ENCODE measurements at places on chromosomes 6 and 20.

DNA sequence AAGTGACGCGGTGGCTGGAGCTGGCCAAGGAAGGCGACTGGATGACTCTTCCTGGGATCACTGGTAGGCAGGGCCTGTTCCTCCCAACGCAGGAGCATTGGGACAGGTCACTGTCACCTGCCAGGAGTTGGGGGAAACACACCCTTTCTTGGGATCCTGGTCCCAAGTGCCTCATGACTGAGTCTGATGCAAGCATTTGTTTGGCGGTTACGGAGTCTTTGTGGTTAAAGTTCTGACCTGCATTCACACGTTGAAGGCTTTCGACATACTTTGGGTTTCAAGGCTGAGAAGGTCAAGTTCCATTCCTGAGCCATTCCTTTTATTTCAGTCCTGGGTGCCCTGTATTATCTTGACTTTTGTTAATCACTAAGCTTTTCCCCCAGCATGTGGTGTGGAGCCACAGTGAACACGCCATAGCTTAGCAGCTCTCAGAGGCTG is 6.0 kb downstream of the PNLDC1 start:
- peak; percentile 83 for DNase-seq

DNA sequence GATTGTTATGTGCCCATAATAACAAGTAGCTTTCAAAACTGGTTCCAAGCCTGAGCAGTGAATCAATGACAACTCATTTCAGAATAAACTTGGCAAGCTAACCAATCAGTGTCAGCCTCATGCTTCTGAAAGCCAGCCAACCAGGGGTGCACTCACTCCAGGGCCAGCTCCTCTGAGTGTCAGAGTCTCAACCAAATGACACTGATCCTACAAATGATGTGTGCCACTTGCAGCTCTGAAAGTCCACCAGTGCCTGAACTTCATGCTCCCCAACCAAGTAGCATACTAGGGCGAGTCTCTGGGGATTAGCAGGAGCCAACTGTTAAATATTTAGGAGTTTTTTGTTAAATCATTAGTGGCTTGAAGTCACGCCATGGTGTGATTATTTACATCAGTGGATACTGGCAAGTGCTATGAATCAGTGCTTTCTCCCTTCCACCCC is 4.5 kb downstream of the IYD start:
- DNase-seq = no peak

DNA sequence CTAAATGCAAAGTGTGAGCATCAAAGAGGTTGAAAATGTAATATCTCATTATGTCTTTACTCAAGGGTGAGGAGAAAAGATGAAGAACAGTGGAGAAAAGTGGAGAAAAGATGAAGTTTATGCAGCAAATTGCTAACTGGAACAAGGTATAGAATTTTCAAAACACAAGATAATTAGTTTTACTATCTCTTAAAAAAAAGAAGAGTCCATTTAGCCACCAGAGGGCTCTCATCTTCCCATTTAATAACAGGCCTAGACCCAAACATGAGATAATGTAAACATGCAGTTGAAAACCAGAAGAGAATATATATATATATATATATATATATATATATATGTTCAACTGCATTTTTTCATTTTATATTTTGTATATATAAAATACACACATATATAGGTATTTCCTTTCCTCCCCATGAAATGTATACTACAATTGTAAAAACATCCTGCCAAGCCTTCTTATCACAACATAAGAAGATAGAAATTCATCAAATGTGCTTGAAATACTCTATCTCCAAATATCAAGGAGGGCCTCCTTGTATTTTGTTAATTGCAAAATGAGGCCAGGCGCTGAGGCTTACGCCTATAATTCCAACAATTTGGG is 78.4 kb downstream of the ADTRP start:
- DNase-seq = peak; percentile 72

DNA sequence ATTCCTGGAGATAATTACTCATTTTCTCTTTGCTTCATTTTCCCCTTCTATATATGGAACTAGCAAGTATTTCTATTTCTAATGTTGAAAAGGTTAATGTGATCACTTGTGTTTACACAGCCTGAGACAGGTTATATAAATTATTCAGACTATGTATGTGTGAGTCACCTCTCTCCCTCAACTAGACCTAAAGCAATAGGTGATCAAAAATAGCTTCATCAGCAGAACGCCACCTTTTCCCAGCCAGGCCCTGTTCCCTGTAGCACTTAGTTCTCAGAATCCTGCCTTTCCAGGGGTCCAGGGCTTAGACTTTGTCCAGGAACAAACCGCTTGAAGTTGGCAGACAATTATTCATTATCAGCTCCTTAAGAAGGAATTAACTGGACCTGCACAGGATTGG is 125.3 kb upstream of the EXOC2 start:
- DNase-seq = no peak

DNA sequence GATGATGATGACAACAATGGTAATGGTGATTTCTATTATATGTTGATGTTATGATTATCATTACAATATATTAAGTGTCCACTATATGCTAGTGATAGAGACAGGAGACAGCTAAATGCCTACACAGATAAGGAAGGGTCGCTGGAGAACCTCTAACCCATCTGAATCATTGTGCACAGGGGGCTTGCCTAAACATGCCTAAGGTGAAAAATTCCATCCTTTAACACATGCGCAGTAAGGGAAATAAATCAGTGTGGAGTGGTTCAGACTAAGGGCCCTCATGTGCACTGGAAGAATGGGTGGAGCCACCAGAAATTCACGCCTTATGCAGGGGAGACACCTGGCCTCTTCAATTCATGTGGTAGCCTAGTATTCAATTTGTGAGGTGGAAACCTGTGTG is 120.4 kb downstream of the TPBG start:
- DNase-seq = no peak

DNA sequence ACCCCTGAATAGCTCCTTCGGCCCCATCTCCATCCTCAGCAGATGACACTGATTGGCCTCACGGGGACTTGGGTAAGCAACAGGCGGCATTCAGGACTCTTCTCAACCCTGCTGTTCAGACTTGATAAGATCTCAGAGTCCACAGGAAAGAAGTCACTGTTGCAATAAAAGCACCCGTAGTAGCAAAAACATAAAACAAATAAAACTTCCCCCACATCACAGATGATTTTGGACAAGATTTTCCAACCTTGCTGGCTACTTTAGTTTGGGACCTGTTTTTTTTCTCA is 17.1 kb upstream of the C20orf144 start:
- DNase-seq = no peak

GRCh38 chr6:3231247-3232016 is 4.0 kb upstream of the TUBB2B start:
- no peak for DNase-seq

GRCh38 chr6:62971976-62972658 is 239.2 kb upstream of the FKBP1C start:
- no peak for DNase-seq

GRCh38 chr6:125804264-125804663 is 13.5 kb downstream of the NCOA7 start:
- DNase-seq = no peak

DNA sequence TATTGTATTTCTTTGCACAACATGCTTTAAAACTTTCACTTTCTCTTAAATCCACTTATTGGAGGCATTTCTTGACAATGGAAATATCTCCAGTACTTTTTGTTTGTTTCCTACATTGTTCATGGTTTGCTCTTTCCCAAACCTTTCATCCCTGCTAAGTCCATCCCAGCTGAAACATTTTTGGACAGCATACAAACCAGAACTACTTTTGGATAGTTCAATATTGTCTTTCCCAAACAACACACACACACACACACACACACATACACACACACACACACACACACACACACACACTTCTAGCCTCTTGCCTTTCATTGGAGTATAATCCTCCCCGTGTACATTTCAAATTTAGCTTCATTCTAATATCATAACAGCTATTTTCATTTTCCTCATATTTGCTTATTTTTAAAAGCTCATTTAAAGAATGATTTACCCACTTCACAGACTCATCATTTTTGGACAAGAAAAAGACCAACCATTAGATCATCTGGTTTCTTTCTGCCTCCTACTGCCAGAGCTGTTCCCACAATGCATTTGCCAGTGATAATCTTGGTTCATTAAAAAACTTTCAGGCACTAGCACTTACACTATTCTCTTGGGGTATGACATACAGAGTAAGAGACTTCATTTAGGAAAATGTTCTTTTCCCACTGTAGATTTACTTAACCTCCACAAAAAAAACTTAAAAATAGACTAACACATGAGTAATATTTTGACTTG is 248.1 kb downstream of the CD109 start:
- no peak for DNase-seq

- peak; percentile 75 for DNase-seq
Measured at GRCh38 chr6:37860226-37860839, 40.8 kb downstream of the ZFAND3 start.

DNA sequence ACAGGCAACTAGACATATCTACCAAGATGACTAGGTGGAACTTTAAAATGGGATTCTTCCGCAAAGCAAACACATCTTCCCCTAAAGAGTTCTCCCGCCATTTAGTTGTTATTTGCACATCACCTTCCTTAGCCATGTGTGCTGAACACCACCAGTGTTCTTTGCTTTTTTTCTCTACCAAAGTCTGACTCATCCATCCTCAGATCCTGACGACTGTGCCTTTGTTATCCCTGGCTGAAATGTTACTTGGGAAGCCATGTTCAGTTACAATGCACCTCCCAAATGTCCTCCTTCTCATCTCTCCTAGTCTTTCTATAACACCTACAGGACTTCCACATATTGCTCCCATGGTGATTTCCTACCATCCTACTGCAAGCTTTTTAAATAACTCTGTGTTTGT is 593.5 kb upstream of the ARID1B start:
- DNase-seq = no peak

DNA sequence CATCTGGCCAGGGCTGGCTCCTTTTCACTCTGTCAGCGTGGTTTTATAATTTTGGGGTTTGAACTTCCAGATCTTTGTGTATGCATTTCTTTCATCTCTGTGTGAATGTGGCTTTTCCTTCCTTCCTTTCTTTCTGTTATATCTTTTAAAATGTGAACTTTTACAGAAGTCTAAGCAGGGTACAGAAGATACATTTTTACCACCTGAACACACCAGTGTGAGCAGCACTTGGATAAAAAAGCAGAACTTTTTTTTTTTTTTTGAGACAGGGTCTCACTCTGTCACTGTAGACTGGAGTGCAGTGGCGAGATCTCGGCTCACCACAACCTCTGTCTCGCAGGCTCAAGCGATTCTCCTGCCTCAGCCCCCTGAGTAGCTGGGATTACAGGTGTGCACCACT is 20.5 kb downstream of the CEBPB start:
- DNase-seq = no peak

- peak; percentile 89 for DNase-seq
Measured at GRCh38 chr6:73523434-73524123, 2.7 kb upstream of the EEF1A1 start.

GRCh38 chr6:10587656-10588406 is 66.7 kb downstream of the GCNT2 start:
- DNase-seq = no peak

DNA sequence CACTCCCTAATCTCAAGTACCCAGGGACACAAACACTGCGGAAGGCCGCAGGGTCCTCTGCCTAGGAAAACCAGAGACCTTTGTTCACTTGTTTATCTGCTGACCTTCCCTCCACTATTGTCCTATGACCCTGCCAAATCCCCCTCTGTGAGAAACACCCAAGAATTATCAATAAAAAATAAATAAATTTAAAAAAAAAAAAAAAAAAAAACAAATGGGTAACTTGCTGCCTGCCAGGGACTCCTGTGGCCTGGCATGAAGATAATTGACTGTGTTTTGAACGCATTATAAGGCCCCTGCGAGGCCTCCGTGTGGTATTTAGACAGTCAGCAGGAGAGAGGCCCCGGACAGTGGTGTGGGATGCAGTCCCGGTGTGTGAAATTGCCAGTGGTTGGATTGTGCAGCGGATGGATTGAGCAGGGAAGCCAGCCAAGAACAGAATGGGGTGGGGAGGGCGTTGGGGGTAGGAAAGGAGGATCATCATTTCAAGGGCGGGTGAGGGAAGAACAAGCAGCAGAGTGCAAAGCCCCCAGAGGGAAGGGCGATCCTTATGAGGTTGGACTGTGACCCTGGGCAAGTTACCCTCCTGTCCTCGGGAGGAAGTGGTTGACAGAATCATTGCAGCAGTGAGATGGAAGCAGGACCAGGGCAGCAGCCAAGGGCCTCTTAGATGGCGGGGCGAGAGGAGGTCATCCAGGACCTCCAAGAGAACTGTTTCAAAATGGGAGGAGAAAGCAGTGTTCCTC is 43.3 kb downstream of the PPARD start:
- DNase-seq = no peak

- no peak for DNase-seq
Measured at GRCh38 chr6:46191961-46192360, 21.2 kb upstream of the ENPP5 start.

GRCh38 chr6:20699402-20699801 is 165.1 kb downstream of the CDKAL1 start:
- DNase-seq = no peak

GRCh38 chr20:50646483-50646996 is 44.8 kb downstream of the RIPOR3 start:
- no peak for DNase-seq

DNA sequence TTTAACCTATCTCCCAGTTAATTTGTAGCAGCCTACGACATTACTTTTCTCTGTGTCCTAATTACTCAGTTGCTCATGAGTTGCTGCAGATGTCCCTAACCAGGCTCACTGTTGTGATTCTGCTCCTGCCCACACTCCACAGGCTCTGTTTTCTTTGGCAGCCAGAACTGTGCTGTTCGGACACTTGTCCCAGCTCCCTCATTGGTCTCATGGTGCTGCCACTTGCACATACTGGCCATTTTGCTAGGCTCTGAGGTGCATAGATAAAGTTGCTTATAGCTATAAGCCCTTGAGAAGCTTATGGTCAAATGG is 55.0 kb downstream of the NOX3 start:
- DNase-seq = no peak

DNA sequence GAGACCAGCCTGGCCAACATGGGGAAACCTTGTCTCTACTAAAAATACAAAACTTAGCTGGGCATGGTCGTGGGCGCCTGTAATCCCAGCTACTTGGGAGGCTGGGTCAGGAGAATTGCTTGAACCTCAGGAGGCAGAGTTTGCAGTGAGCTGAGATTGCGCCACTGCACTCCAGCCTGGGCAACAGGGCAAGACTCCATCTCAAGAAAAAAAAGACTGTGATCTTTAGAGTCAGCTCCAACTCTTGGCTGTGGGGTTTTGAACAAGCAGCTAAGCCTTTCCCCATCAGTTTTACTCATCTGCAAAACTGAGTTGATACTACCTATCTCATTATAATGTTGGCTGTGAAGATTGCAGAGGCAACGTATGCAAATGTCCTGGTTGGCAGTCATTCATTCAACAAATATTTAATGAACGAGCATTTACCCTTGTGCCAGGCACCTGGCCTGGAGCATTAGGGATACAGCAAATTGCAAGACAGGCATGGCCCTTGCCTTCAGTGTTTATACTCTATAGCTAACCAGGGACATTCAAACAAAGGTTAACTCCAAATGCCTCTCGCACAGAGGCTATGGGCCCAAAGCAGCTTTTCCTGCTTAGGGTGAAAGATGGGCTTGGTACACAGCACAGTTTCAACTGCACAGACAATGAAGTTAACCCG is 37.8 kb downstream of the ILRUN start:
- no peak for DNase-seq

GRCh38 chr6:111171577-111172400 is 84.5 kb downstream of the SLC16A10 start:
- no peak for DNase-seq

- no peak for DNase-seq
Measured at GRCh38 chr6:139655783-139656705, 281.6 kb upstream of the CITED2 start.
